Stimulated activated CD8-positive, alpha-beta memory T cell treated with anti-CD3 and anti-CD28 coated beads, Interleukin-7, amount 100 ng/mL, for 4 hours (primary cell): ENCODE measurements at places on chromosomes 1 and 21.

GRCh38 chr1:230327892-230328284 lies 98.2 kb downstream of the PGBD5 start:
- DNase-seq, result peak; percentile 5

DNA sequence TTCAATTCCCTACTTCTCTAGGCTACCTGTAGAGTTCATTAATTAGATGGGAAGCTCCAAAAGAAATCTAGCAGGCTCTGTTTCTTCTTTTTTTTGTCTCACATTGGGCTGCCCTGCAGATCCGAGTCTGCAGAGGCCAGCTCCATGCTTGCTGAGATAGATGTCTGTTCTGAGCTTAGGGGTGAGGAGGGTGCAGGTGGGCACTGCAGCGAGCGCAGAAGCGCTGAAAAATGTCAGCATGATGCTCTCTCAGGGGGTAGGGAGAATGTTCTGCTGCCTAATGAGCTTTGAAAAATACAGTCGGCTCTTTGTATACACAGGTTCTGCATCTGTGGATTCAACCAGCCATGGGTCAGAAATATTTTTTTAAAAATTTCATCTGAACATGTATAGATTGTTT lies 56.8 kb upstream of the KCNA3 start:
- no peak for DNase-seq

DNA sequence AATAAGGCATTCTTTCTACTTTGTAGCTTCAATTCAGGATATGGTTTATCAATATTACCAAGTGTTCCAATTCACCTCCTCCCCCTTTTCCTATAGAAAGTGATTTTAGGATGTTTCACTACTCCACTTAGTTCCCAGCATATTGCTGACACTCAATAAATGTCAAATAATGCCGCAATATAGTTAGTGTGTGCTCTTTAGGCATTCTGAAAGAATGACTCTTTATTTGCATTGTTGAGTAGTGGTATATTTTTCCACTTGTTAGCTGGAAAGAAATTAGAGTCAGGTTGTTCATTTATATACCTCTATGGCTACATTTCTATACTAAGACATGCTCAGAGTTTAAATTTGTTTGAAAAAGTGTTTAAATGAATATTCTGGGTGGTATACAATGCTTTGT lies 154.6 kb upstream of the C1orf105 start:
- DNase-seq, result no peak

DNA sequence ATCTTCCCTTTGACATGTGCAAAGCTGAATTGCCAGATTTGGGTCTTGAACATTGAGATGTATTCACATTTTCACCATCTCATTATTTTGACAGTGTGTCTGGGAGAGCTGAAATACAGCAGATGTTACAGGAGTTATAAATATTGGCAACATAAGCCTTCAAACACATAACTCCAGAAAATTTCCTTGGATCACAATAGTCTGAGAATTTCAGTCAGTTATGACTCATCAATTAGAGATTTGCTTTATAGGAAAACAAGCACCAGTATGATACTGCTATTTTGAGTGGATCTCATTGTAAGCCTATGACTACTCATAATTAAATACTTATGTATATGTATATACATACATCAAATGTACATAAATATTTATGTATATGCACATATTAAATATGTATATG lies 1171.8 kb downstream of the AMY1C start:
- no peak for DNase-seq

DNA sequence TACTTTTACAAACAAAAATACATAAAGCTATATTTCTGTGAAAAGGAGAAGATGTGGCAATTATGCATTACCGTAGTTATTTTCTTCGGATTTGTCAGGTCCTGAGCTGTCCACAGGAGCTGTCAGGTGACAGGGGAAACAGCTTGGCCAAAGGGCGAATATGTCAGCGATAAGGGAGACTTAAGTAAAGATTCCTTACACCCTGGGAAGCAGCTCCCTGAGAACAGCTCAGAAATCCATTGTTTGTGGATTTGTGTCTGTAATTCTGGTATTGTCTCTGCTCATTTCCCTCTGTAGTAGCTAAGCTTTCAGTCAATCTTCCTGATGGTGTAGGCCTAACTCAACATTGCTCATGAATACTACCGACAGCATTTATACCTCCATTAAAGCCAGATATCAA lies 7.1 kb upstream of the CD34 start:
- no peak for DNase-seq

- DNase-seq, result no peak
Observed at GRCh38 chr1:229041946-229042345, 229.0 kb upstream of the RAB4A start.

GRCh38 chr1:186983327-186983726 lies 154.6 kb downstream of the PLA2G4A start:
- DNase-seq, result no peak

- DNase-seq, result no peak
Observed at GRCh38 chr1:151143057-151143435, 3.4 kb downstream of the SEMA6C start.

DNA sequence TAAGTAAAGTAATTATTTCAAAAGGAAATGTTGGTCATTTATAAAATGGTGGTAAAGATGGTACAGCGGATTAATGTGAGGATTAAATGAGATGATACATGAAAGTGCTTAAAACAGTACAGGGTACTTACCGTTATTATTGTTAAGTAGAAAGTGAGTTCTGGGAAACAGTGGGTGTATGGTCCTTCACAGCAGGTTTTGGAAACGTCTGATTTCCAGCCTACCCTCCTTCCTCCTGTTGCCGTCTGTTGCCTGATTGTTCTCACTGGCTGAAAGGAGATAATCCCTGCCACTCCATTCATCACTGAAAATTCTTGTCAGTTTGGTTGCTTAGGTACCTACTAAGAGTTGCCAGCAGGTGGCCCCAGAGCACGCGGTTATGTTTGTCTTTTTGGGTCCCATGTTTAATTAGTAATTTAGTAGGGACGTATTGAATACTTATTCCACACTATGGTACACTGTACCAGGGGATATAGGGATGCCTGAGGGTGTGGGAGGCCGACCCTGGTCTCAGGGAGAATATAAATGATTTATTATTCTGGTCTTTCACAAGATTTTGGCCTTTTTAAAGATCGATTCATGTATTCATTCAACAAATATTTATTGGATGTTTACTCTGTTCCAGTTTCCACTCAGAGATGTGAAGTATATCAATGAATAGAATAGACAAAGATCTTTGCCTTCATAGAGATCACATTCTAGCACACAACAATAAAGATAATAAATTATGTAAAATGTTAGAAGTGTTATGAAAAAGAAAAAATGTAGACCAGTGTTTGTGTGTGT lies 30.8 kb upstream of the RPTN start:
- peak; percentile 50 for DNase-seq

DNA sequence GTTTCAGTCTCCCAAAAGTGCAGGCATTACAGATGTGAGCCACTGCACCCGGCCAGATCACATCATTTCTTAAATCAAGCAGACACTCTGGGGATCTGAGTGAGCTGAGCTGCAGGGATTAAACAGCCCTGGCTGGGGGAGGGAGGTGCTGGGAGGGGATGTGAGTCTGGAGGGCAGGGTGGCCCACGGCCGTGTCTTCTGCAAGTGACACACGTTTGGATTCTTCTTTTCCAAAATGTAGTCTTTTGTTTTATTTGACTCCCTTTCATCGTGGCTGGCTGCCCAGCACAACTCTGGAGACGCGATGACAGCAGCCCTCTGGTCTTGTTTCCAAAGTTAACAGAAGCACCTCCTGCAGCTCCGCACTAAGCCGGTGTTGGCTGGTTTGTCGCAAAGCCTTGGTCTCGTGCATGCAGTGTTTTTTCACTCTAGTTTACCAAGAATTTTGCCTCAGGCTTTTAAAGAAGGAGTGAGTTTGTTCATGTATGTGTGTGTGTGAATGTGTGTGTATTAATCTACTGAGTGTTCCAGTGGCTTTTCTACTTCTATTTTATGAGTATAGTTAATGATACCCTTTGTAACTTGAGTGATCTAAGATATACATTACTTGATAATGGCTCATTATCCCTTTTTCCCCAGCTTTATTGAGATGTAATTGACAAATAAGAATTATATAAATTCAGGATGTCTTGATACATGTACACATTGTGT lies 2.8 kb upstream of the KRTAP10-5 start:
- DNase-seq, result no peak

DNA sequence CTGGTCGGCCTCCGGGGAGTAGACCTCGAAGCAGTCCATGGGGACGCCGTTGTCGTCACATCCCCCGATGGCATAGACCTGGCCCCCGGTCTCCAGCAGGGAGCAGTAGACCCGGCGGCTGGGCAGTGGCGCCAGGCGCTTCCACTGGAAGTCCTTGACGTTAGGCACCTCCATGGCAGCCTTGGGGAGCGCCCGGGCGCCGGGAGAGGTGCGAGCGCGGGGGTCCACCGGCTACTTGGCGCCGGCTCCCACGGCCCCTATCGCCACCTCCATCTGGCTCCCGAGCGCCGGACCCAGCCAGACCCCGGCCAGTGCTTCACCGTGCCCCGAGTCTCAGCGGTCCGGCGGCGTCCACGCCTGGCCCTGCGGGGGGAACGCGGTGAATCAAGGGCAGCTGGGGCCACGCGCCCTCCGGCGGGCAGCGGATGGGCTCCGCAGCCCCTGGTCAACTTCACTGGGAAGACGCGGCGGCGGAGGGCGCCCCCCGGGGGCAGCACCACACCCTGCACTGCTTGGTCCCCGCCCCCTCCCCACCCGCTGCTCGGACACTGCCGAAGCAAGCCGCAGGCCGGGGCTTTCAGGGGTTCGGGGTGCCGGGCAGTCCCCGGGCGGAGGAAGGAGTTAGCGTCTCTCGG lies 13.2 kb downstream of the KLHDC8A start:
- DNase-seq, result no peak

GRCh38 chr1:40783001-40783905 lies at the start of gene KCNQ4:
KCNQ4 (plus strand) TSS chr1:40783787; CDS start chr1:40784094, 307 bp downstream.
- no peak for DNase-seq

DNA sequence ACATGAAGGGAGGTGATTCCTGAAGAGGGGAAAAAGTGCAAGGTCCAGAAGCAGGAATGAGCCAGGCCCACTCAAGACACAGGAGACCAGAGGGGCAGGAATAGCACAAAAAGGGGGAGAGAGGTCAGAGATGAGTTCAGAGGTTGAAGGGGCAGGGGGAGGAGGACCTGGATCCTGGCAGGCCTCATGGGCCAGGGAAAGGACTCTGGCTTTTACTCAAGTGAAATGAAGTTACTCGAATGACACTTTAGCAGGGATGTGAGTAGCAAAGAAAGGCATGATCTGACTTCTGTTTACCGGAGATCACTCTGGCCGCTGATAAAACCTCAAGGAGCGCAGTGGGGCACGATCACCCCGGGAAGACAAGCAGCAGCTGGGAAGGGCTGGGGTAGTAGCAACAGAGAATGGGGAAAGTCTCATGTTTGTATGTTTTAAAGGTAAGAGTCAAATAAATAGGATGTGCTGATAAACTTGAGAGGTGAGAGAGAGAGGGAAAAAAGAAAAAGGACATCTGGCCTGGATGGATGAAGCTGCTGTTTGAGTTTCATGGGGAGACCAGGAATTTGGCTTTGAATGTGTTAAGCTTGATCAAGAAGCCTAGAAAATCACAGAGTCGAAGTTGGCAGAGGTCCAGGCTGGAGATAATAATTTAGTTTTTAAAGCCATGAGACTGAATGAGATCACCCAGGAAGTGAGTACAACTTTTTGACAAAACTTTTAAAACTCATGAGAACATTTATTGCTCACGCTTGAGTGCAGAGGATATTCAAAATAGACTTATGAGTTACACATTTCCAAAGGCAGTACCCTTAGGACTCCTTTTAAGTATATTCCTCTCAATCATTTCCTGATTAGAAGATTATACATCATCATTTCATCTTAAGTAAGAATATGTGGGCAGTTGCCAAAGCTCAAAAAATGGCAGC lies 156.0 kb downstream of the RERE start:
- DNase-seq, result no peak

GRCh38 chr1:85865213-85865612 lies 157.0 kb upstream of the ZNHIT6 start:
- no peak for DNase-seq

GRCh38 chr1:13813398-13814012 lies 113.5 kb downstream of the PRDM2 start:
- DNase-seq, result no peak

DNA sequence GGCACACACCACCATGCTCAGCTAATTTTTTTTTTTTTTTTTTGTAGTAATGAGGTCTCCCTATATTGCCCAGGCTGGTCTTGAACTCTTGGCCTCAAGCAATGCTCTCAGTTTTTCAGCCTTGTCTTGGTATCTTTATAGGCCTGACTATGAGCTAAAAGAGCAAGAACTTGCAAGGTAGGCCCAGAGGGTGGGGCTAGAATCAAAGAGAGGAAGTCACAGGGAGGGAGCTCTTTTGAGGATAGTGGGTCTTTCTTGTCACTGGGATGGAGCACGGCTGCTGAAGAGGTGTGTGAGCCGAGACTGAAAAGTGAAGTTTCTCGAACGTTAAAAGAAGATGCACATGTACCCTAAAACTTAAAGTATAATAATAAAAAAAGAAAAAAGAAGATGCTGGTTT lies 260.0 kb upstream of the BEND5 start:
- no peak for DNase-seq

- DNase-seq, result no peak
Observed at GRCh38 chr1:183230413-183230812, 44.3 kb downstream of the LAMC2 start.

DNA sequence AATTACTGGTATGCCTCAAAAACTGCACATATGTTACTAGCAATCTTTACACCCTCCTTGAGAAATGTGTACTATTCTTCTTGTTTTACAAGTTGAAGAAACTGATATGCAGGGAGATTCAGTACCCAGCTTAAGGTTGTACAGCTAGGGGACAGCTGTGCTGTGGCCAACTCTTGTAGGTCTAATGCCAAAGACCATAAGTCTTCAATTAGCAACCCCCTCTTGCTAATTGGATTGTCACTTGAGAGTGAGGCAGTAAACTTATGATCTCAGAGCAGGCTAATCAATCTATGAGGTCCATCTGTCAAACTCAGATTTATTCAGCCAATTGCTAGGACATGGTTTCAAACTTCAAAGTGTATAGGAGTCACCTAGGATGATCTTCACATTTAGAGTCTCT lies 492.0 kb upstream of the USP24 start:
- DNase-seq, result no peak

DNA sequence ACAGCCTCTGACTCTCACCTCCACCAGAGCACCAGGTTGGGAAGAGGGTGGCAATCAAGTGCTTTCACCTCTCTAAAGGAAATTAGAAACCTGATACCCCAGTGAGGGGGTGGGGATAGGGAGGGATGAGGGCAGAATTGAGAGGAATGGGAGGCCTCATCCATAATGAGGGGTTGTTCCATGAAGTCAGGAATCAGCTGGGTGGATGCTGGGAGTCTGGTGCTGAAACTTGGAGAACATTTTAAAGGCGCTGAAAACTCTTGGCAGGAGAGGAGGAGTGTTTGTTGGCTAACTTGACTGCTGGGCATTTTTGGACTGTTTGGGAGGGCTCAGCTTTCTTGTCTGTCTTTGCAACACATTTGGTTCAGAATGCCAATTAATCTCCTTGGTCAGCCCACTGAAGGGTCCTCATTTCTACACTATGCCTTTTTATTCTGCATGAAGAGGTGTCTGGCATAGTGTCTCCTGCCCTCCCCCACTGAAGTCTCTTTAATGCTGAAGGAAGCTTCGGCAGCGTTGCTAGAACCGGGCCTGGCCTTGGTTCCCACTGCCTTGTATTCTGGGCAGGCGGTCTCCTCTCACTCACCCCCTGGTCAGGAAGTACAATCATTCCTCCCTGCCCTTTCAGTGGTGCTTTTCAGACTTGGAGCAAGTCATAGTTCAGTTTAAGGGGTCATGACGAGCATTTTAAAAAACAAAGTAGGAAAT lies 2.2 kb downstream of the PHGDH start:
- DNase-seq, result no peak
